SK-N-SH treated with all-trans-retinoic acid at 6 μM for 48 hours (cell line): ENCODE measurements at places on chromosomes 7 and 10.
A peak's percentile ranks its signal among the peaks of the same experiment; 100 is the strongest.

DNA sequence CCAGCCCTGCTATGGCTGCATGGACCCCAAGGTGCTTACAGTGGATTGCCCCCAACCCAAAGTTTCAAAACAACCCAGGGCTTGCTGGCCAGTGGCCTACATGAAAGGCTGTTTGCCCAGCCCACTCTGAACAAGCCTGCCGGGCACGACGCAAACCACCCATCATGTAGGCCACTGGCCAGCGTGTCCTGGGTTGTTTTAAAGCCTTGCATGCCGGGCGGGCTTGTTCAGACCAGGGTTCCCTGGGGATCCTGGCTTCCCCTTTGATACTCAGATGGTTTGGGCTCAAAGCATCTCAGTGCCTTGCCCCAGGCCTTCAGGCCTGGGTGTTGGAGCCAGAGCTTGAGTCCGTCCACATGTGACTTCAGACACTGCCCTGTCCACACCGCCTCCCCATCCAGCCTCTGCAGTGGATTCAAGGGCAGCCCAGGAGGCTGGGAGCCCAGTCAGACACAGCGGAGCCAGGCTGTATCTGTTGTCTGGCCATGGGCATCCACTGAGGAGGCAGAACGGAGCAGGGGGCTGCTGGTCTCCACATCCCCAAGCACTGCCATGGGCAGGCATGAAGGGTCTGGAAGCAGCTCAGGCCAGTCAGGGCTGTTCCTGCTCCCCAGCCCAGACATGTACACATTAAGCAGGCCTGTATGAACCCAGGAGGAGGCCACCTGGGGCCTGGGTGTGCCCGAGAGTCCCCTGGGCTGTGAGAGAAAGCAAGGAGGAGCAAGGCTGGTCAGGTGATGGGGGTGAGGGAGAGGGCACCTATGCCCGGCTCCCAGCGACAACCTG lies 4.0 kb upstream of the ADIRF start:
- no peak for ATAC-seq

GRCh38 chr7:55052081-55052480 lies 33.3 kb downstream of the EGFR start:
- peak; percentile 67 for ATAC-seq

- peak; percentile 1; the same call in 2 of the 3 replicates for ATAC-seq
Measured at GRCh38 chr10:8061274-8062211, 7.1 kb downstream of the GATA3 start.

DNA sequence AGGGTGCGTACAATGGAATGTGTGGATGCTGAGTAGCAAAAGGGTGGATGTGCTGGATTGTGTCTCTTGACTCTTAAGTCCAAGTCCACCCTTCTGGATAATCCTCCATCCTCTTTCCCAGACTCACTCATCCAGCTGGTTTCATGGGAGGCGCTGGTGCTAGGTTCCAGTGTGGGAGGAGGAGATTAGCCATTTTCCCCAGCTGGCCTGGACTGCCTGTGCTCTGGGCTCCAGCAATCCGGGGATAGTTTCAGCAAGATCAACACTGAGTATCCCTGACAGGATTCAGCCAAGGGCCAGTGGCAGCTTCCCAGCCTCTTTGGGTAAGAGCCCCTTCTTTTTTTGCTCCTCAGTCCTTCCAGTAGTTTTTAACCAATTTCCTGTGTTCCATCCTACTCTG lies 21.6 kb upstream of the TRIL start:
- ATAC-seq: no peak

DNA sequence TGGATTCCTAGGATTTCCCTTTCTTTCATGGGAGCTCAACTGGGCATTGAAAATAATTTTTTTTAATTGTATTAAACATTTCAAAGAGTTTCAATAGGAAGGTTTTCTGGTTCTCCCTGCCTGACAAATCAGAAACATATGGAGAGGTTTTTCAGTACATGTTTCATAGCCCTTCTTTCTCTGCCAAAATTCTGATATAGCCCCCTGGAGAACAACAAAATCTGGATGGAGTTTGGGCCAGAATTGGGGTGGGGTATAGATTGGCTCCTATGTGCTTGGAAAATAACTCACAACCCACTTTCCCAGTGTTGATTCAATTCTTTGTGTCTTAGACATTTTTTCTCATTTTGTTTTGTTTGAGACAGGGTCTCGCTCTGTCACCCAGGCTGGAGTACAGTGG lies 24.6 kb upstream of the EIF4H start:
- ATAC-seq: peak; percentile 32; the same call in 2 of the 3 replicates

DNA sequence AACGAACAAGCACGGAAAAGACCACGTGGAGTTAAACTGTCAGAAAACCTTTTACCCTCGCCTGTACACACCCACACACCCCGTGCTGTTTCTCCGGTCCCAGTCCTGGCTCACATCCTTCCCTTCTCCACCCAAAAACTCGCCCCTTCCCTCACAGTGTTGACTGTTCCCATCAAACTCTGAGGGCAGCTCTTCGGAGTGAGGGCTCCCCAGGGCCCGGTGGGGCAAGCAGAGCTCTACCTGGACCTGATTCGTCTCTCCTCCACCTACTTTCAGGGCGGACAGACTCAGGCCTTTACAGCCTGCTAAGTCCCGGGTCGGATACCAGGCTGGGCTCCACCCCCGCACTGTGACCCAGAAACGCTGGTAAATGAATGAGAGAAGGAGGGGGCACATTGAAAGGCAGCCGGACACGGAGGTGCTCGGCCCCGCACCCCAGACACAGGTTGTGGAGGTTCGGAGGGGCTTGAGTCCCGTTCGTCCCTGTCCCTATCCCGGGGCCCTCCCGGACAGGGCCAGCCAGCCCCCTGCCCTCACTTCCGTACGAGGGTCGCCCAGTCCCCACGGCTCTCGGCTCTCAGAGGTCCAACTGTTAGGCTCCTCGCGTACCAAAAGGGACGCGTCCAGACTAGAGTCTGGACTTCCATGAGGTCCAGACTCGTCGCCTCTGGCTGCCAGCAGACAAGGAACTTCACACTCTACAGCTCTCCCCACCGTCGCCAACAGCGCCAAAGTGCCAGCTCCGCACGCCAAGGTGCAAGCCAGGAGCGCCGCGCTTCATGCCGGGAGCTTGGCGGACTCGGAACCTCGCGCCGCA lies 31.7 kb upstream of the ASL start:
- ATAC-seq: no peak

DNA sequence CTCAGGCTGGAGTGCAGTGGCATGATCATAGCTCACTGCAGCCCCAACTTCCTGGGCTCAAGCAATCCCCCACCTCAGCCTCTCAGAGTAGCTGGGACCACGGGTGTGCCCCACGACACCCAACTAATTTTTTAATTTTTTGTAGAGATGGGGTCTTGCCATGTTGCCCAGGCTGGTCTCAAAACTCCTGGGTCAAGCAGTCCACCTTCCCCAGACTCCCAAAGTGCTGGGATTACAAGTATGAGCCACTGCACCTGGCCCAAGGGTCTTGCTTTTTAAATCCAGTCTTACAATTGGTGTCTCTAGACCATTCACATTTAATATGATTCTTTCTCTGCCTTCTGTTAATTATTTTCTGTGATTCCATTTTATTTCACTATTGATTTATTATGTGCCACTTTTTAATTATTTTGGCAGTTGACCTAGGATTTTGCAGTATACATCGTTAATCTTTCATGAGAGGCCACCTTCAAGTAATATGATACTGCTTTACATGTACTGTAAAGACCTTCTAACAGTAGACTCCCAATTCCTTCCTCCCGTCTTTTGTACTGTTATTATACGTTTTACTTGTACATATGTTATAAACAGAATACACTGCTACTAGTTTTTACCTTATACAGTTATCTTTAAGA lies 18.7 kb downstream of the MMP21 start:
- no peak for ATAC-seq

DNA sequence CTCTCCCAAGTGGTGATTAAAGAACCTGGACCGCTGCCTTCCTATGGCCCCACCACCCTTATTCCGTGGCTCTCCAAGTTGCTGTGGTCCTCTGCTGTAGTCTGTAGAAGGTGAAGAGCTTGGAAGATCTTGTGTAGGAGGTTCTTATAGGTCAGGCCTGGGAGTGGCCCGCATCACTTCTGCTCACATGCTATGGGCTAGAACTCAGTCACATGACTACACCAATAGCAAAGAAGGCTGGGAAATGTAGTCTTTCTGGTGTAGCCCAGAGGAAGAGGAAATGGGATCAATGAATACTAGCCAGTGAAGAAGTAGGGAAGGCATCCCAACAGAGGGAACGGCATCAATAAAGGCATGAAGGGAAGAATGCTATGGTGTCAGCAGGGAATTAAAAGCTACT lies 41.3 kb upstream of the AOAH start:
- ATAC-seq: no peak

DNA sequence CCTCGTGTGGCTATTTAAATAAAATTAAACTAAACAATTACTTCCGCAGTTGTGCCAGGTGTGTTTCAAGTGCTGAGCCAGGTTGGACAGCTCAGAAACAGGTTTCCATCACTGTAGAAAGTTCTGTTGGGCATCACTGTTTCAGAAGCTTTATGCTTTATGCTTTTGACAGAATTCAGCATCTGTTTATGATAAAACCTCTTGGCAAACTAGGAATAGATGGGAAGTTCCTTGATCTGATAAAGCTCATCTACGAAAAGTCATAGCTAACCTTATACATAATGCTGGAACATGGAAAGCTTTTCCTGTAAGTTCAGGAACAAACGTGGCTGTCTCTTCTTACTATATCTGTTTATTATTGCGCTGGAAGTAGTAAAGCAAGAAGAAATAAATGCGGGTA lies 143.4 kb downstream of the DOCK1 start:
- peak; percentile 80 for ATAC-seq

- ATAC-seq: peak; percentile 36; the same call in 1 of the 3 replicates
Measured at GRCh38 chr10:24331457-24331856, 122.5 kb downstream of the KIAA1217 start.

GRCh38 chr10:79103585-79103984 lies 34.8 kb downstream of the ZMIZ1 start:
- no peak for ATAC-seq

DNA sequence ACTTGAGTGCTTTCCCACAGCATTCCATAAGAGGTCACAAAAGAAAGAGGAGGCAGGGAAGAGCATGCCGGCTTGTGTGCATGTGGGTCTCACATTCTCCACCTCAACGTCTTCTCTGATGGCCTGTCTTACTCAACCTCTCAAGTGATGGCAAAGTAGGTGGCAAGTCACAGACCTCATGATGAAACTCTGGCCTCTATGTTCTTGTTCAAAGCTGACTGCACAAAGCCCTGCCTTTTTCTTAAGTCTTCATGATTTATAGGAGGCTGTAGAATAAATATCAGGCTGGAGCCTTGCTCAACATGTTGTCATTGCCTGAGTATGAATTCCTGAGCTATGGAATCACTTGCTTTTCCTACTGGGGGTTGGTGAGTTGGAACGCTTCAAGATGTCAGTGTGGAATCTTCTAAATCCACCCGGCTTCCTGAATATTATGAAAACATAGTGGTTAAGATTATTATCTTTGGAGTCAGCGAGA lies 213.6 kb upstream of the INHBA start:
- peak; percentile 91 for ATAC-seq

DNA sequence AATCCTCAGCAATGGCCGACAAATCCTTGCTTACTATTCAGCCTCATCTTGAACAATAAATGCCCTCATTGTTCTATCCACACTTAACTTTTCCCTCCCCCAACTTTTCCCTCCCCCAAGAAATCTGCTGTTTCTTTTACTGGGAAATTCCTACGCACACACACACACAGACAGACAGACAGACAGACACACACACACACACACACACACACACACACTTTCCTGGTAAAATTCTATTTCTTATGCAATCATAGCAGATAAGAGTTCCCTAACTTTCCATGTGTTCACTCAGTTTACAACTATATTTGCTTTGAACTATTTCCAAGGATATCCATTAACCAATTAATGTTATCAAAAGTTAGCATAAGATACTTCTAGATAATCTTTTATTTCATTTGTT lies 52.9 kb downstream of the RELN start:
- ATAC-seq: no peak

DNA sequence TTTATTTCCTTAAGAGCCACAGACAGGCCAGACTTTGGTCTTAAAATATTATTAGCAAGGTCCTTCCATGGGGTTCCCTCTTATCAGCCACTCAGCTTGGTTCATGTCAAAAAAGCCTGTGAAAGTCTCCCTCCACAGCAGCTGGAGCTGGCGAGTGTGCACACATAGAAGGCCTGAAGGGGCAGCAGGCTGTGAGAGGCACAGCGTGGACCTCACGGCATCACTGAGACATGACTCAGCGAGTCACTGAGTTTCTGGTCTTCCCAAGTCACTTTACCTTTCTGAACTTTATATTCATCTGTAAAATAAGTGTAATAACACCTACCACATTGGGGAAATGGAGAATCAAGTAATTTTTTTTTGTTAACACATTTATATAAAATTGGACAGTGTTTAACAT lies 8.7 kb downstream of the TAF3 start:
- peak; percentile 100 for ATAC-seq

DNA sequence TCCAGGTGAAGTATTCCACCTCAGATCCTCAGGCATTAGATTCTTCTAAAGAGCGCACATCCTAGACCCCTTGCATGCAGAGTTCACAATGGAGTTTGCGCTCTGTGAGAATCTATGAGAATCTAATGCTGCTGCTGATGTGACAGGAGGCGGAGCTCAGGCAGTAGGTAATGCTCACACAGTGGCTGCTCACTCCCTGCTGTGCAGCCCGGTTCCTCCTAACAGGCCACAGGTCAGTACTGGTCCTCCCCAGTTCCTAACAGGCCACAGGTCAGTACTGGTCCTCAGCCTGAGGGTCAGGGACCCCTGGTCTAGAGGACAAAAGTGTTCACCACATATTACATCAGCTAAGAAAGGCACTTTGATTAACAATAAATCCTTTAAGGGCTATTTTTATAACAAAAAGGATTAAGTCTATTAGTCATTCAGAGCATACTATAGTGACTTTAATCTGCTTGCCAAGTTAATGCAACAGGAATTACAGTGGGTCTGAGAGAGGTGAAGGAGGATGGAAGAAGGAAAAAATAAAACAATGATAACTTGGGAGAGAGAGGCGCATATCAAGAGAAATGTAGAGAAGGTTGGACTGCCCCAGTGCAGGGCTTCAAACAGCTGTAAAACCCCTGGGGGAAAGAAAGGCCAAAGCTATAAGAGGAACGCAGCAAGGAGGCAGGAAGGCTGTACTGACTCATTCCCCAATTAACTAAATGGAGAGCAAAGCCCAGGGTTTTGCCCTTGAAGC lies 49.2 kb downstream of the CUL2 start:
- ATAC-seq: peak; percentile 83

- no peak for ATAC-seq
Measured at GRCh38 chr7:3730276-3730675, 429.2 kb downstream of the SDK1 start.

DNA sequence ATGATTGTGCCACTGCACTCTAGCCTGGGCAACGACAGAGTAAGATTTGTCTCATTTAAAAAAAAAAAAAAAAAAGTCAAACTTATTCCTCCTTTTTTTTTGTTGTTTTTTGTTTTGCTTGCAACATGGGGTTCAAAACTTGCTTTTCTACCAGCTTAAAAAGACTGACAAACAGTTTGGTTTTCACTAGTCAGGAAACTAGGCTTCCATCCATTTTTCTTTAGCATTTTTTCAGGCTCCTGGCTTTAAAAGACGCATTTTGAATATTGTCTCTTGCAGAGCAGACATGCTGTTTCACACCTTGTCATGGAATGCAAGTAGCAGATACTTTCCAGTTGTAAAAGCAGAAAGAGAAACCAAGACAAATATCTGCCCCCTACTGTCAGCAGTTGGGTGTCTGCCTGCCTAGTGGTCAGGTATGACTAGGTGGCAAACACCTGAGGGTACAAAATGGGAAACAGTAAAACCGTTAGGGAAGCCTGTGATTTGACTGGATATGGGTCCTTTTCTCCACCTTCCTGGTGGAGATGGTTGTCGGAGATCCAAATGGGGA lies 139.9 kb downstream of the CCDC71L start:
- no peak for ATAC-seq
